ENCODE measurements at places on chromosomes 5 and 9.

DNA sequence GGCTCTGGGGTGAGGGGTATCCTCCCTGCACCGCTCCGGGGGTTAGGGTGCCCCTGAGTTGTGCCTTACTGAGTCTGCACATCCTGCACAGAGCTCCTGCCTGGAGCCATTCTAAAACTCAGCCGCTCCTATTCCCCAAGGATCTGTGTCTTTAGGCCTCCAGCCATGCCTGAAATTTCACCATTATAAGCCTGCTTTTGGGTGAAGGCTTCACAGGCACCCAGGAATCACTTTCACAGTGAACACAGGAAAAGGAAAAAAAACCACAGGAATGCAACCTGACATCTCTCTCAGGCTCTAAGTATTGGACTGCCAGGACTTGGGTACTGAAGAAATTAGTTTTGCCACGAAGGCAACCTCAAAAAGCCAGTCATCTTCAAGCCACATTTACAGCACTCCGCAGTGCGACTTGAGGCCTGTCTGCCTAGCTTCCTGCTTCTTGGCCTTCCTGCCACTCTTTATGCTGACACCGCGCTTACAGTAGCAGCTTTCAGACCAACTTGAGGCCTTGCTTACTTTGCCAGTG, 30.9 kb downstream of the GALNT10 start:
- no peak for DNase-seq

- DNase-seq: no peak
Measured at GRCh38 chr9:93254061-93254481, 70.1 kb downstream of the WNK2 start.

DNA sequence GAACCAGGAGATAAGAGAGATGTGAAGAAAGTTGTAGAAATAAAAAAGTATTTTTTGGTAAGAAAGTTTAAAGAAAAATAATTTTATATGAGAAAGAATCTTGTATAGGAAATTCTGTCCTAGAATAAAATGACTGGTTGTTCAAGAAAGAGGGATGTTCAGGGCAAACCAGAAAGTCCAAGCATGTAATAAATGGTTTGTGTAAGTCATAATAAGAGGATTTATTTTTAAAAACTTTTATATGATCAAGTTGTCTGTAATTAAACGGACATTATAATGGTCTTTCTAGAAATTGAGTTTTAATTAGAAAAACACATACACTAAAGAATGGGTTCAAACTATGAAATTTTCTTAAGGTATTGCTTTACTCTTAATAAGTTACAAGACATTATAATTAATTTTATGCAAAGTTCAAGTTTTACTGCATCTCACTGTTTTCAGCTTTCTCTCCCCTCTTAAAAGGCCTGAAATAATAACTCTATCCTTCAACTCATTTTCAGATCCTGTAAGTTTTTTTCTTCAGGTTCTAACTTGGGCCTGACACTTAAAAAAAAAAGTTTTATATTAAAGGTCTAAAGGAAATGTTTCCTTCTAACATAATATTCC, 56.1 kb upstream of the ZNF300 start:
- no peak for DNase-seq

DNA sequence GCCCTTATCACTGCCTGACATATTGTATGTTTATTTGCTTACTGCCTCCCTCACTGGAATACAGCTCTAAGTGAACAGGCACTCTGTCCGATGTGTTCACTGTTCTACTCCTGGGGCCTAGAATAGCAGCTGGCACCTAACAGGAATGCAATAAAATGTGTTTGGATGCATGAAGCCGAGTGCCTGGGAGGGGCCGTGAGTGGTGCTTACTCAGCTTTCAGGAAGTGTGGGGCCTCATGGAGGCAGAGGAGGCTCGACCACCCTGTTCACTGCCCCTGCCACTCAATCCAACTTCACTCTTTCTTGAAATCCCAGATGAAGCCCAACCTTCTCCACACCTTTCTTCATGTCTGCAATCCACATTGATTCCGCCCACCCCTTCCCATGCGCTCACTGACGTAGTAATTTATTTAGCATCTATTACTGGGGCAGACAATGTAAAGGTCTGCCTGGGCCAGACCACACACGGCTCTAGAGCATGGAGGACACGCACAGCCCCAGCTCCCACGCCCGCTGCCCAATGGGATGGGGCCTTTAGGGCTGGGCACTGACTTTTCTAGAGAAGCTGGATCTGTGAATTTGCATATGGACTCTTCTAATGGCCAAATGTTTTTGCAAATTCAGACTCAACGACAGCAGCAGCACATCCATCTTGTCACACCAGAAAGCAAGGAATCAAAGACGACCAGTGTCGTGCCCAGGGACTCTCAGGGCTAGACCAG, 21.3 kb downstream of the TBC1D9B start:
- no peak for DNase-seq

GRCh38 chr9:92633614-92634278, 36.2 kb downstream of the IPPK start:
- no peak for DNase-seq
